NCI-H526 (cell line): ENCODE measurements at places on chromosomes 2 and 18.

- no peak for DNase-seq
Observed at GRCh38 chr2:136219963-136220362, 102.0 kb upstream of the CXCR4 start.

- DNase-seq: no peak
Observed at GRCh38 chr2:212073360-212073759, 465.2 kb downstream of the ERBB4 start.

DNA sequence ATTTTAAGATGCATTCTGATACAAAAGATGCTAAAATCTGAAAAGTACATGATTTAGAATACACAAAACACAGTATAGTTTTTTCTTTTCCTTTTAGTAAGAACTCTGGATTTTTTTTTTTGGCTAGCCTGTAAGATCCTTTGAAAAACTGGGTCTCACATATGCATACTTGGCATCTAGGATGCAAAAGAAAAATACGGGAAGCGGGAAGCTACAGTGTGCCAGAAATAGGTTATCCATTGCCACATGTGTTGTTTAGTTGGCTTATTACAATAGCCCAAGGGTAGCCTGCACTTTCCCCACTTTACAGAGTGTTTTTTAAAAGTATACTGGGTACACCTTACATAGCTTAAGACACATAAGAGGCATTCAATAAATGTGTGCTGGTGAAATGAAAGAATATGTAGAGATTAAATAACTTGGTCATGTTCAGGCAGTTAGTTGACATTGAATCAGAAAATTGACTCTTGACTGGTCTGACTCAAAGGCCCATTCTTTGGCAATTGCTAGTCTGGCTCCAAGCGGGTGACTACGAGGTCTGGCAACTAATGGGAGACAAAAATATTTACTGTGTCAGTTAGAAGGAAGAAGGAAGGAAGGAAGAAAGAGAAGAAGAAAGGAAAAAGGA is 286.8 kb upstream of the TRIB2 start:
- DNase-seq: no peak

GRCh38 chr2:30649828-30650227 is 157.4 kb downstream of the CAPN13 start:
- no peak for DNase-seq

GRCh38 chr2:190748966-190749365 is 100.1 kb downstream of the NAB1 start:
- DNase-seq: no peak

GRCh38 chr2:241859436-241860183 is 916 bp upstream of the PDCD1 start:
- DNase-seq: peak; percentile 41

DNA sequence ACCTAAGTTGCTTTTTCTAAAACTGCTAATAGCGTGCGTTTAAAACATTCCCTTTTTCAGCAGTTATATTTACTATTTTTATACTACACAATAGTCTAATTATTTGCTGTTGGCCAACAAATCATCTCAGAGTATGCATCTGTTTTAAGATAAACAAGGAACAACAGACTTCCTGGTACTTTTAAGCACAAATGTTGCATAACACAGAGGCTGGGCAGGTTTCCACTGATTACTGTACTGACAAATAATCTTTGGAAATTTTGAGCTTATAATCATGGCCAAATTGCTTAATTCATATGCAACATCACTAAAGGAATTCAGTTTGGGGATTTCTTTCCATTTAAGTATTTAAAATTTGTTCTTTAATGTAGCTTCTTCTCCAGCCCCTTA is 737.4 kb upstream of the SALL3 start:
- DNase-seq: no peak

- no peak for DNase-seq
Observed at GRCh38 chr2:31304816-31305215, 70.9 kb downstream of the EHD3 start.

GRCh38 chr2:33323957-33324356 is 152.5 kb upstream of the RASGRP3 start:
- DNase-seq: no peak

DNA sequence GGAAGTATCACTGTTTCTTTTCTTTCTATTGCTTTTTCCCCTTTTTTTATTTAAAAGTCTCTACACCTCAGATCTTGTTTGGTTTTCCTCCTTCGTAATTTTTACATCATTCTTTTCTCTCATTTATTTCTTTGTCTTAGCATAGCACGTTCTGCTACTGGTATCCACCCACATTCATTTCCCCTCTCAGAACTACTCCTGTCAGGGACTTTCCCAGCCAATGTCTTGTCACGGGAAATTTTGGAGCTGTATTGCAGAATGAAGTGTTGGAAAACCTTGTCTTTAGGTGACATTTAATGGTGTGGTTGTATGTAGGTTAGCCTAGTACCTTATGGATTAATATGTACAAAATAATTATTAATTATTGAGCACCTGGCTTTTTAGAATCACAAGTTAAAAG is 34.0 kb downstream of the TTLL4 start:
- no peak for DNase-seq

- no peak for DNase-seq
Observed at GRCh38 chr18:77067291-77068061, 65.1 kb downstream of the MBP start.

- no peak for DNase-seq
Observed at GRCh38 chr2:225011585-225011984, 30.7 kb downstream of the DOCK10 start.

GRCh38 chr2:146870691-146871090 is 974.1 kb upstream of the ACVR2A start:
- no peak for DNase-seq

DNA sequence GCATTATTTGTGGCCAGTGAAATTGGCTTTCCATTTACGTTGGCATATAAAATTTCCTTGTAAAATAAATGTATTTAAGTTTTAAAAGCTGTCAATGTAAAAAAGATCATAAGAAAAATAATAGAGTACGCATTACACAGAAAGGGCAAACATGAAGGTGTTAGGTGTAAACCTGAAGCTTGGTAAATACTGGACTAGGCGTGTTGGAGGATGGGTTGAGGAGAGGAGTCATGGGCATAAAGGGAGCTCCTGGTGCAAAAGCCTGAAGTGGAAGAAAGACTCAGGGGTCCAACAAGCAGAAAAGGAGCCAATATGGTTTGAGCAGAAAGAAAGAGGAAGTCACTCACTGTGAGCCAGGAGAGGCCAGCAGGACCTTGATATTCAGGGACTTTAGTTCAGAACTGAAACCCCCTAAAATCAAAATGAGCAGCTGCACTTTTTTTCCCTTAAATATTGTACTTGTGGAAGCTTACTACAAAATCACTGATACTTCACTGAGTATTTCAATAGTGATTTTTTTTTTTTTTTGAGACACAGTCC is 24.4 kb downstream of the SP5 start:
- DNase-seq: no peak

DNA sequence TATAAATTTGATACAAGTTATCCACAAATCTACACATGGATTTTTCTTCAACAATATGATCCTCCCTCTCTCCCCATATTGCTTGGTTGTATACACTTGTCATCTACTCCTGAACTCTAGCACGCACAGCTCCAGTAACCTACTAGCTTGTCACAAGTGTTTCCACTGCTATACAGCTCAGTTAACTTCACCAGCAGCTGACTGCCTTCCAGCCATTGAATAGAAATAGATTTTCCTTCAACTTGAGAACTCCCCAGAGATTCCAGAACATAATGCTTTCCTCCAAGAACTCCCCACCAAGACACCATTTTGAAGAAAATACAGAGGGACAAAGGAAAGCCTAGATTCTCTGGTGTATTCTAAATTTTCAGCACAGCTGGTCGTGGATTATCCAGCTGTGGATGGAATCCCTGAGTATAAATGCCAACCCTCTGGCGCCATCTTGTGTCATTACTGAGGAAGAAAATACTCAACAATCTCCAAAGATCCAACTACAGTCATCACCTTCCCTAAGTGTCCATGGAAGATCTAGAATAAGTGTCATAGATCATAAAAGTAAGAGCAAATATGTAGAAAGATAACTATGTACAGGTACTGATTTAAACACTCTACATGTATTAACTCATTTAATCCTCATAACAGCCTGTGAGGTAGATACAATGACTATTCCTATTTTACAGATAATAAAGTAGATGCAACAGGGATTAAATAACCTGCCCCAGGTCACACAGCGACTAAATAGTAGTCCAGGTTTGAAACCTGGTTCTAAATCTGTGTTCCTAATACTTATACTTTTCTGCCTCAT is 156.7 kb downstream of the ARHGAP28 start:
- peak; percentile 62 for DNase-seq

DNA sequence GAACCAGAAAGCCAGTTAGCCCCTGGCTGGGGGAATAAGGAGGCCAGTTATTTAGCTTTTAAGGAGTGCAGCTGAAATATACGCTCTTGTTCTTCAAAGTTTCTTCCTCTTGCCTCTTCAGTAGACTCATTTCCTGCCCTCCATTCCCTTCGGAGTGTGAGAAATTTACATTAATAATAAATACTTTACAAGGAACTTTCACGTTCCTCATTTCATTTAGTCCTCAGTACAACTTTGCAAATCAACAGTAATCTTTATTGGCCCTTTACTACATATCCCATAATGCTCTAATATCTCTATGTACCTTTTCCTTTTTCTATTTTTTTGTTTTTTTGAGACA is 15.6 kb downstream of the PLCD4 start:
- no peak for DNase-seq

DNA sequence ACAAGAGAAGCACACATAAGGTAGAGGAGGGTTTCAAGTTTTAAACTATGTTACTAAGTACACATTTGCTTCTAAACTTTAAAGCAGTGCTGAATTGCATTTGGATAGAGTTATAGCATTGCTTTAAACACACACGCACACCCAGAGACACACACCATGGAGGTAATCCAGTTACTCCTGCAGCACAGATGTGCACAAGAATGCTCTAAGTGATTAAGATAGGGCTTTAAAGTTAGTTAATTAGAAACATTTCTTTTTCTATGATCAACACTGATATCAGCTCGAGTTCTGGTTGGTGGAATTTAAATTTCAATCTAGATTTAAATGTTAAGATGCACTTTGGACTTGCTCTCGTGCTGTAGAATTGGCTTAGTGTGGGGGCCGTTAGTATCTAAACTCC is 492.3 kb downstream of the ZEB2 start:
- DNase-seq: no peak

GRCh38 chr2:174222154-174222553 is 26.2 kb downstream of the OLA1 start:
- no peak for DNase-seq

DNA sequence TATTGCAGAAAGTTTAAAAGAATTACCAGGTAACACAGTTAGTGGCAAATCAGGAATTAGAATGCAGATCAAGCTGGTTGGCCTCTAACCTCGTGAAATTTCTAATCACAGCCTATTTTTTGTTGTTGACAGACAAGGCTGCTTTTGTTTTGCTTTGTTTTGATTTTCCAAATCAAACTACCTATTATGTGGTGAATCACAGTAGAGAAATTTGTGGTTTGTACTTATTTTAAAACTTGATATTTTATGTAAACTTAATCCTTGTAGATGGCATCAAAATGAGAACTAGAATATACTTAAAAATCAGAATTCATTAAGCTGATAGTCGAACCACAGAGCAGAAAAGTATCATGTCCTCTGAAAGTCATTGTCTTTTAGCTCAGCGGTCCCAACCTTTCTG is 258.1 kb downstream of the CTNNA2 start:
- DNase-seq: no peak

DNA sequence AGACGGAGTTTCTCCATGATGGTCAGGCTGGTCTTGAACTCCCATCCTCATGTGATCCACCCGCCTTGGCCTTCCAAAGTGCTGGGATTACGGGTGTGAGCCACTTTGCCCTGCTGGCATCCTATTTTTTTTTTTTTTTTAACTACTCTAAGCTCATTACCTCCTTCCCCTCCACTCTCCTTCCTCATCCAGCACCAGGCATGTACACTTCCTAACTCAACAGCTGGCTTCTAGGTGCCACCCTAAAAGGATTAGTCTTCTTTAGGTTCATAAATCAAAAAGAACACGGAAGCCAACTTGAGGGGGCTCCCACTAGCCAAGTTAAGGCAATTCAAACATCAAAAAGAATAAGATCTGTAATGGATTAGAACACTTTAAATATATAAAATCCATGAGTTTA is 70.6 kb upstream of the TEX51 start:
- DNase-seq: no peak

- no peak for DNase-seq
Observed at GRCh38 chr2:109129921-109130722, 1.1 kb downstream of the SH3RF3 start.

GRCh38 chr2:221454459-221455105 is 117.5 kb downstream of the EPHA4 start:
- no peak for DNase-seq

DNA sequence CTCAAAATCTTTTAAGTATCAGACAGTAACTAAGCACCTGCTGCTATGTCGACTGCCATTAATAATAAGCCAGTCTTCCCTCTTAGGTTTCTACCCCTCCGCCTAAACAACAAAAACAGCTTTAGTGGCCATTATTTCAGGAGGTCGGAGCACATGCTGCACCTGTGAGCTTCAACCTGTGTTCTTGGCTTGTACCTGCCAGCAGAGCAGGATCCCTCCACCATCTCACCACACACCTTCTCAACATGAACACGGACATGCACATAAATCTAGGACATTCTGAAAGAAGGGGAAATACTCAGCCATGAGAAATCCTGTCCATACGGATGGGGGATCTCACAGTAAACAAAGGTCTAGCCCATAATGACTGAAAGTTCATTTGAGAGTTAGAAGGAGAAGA is 3.7 kb downstream of the CYB5A start:
- no peak for DNase-seq

- DNase-seq: no peak
Observed at GRCh38 chr2:207658156-207658555, 33.0 kb upstream of the METTL21A start.

DNA sequence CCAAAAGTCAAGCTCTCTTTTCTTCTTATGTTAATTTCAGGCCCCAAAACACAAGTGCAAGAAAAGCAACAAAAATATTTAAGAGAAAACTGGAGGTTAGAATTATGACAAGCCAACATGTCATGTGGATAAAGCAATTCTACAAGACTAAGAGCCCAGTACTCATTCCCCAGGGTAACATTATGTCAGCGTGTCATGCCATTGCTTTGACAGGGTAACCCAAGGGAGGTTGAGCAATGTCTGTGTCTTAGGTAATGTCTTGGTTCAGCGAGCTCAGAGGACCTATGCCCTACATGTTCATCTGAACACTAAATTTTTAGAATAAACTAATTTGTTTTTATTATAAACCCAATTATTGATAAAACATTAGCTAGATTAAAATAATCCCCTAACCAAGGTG is 173.2 kb upstream of the ZNF804A start:
- DNase-seq: no peak

DNA sequence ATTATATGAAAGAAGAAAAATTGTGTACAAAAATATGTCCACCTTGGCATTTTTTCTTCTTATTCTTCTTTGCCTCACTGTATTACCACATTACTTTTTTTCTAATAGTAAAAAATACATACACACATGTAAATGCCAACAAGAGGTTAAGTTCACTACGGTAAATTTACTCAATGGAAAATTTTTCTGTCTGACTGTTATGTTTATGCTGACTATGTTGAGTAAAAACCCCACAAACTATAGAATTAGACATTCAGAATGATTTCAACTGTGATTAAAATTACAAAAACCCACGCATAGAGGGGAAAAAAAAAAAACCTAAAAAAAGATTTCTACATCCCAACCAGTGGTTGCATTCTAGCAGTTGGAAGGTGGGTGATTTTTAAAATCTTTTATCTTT is 5.4 kb downstream of the GPR55 start:
- no peak for DNase-seq
